ENCODE measurements at places on chromosomes 6 and 20.

GRCh38 chr6:52595000-52595795 is 18.3 kb upstream of the TRAM2 start:
- peak; percentile 90 for DNase-seq

DNA sequence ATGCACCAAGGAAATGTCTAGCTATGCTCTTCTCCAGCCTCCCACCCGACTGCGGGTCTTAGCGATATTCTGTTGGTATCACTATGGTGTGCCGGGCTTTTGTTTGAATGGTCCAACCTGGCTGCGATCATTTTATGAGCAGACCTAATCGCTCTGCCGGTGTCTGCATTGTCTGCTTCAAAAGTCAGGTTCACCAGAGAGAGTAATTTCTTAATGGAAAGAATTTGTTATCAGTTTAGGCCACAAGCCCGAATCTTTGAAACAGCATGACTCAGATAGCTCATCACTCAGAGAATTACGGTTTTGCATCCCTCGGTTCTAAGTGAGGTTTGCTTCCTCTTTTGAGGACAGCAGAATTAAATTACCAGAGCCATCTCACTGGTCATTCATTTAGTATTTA is 521.0 kb upstream of the ARID1B start:
- no peak for DNase-seq

DNA sequence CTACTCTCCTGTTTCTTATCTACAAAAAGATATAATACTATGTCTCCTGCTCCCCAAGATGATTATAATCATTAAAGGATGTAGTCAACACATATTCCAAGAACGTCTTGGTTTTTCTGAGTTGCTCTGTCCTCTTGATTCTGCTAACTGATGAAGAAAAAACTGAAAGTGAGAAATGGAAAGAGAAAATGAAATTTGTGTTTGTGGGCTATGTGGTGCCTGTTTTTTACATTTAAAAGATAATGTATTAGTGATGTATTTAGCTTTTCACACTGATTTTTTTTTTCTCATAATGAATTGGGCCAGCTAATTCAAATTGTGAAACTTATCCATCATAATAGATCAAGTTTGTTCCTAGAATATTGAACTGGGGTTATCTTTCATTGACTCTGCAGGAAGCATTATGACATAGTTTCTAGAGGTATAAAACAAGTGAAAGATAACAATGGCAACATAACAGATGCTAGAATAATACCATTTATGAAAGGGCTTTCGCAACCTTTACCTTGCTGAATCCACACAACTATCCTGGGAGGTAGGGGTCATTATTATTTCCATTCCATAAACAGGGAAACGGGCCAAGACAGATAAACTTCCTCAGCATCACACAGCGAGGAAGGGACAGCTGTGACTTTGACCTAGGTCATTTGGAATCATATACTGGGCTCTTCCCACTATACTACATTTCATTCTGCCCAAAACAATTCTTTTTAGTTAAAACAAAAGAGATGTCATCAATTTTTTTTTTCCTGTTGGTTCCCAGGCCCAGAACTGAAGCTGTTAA is 336.7 kb downstream of the GJA1 start:
- DNase-seq, result no peak

DNA sequence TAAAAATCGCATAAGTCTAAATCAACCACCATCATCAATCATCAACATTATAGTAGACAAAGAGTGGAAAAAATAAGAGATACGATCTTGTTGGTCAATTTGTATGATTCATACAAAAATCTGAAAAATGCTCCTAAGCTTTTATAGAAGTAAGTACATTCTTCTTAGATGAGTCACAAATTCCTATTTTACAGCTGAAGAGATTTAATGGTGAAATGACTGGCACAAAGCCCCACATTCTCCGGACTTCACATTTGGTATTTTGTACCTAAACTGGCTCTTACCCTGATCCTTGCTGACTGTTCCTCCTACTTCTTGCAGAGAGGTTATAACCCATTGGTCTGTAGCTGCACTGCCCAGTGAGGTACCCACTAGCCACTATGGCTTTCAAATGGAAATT is 29.9 kb upstream of the PREP start:
- peak; percentile 95 for DNase-seq

GRCh38 chr6:99270826-99271225 is 78.6 kb downstream of the FAXC start:
- DNase-seq, result no peak

GRCh38 chr20:21706261-21707195 is 1.1 kb downstream of the PAX1 start:
- DNase-seq, result no peak

- DNase-seq, result no peak
Observed at GRCh38 chr6:101878554-101879276, 485.2 kb downstream of the GRIK2 start.

DNA sequence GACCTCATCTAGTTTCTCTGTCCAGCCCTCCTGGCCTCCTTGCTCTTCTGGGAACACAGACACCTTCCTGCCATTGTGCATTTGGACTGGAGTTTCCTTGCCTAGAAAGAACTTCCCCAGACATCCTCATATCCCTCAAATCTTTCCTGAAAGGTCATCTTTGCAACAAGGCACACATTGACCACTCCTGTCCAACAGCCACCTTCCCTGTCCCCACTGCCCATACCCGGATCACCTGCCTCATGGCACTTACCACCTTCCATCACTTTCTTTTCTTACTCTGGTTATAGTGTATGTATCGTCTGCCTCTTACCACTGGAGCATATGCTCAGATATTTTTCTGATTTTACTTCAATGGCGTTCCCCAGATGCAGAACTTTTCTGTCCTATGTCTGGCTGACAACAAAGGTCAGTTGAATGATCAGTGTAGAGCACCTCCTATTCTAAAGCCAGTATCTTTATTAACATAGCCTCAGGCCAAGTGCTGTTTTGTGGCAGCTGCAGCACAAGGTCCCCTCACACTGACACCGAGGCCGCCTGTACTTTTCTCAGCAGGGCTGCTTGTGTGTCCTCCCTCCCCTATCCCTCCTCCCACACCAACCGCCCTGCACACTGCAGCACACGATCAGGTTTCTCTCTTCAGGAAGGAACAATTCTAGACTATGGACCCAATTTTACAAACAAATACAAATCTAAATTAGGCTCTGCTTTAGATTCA is 4.1 kb downstream of the HLA-C start:
- DNase-seq, result no peak

GRCh38 chr20:42484790-42485375 is 704.8 kb downstream of the PTPRT start:
- DNase-seq, result no peak

- peak; percentile 65 for DNase-seq
Observed at GRCh38 chr20:50475681-50476292, 34.4 kb upstream of the PTPN1 start.

- DNase-seq, result peak; percentile 69
Observed at GRCh38 chr6:135922746-135923145, 71.2 kb downstream of the PDE7B start.

DNA sequence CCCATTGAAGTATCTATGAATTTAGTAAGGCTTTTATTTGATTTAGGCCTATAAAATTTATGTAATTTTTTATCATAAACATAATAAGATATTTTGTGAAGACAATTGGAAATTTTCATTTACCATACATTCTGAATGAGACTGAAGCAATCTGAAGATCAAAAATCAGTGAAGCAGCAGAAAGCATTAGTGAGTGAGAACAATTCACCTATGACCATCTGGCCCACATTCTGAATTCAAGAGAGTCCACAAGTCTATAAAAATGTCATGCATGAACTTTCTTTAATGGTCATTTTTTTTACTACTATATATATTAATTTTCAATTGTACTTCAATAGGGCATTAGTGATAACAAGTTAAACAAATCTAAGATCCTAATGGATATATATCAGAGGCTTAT is 1026.6 kb upstream of the MAP3K7 start:
- no peak for DNase-seq

GRCh38 chr6:41705996-41706835 is 29.2 kb downstream of the TFEB start:
- peak; percentile 78 for DNase-seq

DNA sequence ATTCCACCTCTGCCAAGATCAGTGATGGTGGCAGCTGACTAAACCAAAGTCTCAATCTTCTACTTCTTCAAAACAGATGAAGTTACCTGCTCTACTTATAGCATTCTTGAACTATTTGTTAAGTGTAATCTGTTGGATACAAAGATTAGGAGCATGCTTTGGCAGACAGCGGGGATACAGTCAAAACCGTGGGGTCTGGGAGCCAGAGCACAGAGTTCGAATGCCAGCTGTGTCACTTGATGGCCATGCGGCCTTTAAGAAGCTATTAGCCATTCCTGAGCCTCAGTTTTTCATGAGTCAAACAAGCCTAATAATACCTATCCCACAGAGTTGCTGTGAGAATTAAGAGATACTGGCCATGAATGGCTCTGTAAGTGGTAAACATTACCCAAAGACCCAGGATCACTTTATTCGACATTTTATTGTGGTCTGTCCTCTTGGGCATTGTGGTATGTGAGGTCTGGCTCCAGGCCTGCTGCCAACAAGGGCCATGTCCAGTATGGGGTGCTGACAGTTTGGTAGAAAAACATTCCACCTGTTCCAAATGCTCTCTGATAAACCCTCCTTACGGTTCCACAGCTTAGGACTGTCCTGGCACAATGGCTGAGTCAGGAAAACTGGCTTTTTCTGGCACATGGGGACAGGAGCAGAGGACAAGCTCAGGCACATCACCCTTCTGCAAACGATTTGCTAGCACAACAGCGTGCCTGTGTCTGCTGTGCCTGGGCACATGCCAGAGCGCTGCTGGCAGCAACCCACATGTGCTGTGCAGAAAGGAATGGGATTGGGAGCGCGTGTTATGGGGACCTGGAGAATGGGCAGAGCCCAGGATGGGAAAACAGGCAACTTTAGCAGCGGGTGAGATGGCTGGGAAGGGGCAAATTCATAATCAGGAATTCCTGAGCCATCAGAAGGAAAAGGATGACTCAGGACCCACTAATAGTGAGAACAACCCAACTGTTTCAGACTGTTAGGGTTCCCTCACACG is 15.7 kb upstream of the FAM83C start:
- peak; percentile 96 for DNase-seq

GRCh38 chr20:38418509-38419204 is 16.5 kb downstream of the SNHG17 start:
- peak; percentile 41 for DNase-seq

- no peak for DNase-seq
Observed at GRCh38 chr20:40410028-40410427, 279.0 kb downstream of the MAFB start.

- DNase-seq, result no peak
Observed at GRCh38 chr6:169812257-169812644, 60.8 kb downstream of the ERMARD start.

GRCh38 chr6:1767481-1768246 is 157.9 kb downstream of the FOXC1 start:
- peak; percentile 84 for DNase-seq

DNA sequence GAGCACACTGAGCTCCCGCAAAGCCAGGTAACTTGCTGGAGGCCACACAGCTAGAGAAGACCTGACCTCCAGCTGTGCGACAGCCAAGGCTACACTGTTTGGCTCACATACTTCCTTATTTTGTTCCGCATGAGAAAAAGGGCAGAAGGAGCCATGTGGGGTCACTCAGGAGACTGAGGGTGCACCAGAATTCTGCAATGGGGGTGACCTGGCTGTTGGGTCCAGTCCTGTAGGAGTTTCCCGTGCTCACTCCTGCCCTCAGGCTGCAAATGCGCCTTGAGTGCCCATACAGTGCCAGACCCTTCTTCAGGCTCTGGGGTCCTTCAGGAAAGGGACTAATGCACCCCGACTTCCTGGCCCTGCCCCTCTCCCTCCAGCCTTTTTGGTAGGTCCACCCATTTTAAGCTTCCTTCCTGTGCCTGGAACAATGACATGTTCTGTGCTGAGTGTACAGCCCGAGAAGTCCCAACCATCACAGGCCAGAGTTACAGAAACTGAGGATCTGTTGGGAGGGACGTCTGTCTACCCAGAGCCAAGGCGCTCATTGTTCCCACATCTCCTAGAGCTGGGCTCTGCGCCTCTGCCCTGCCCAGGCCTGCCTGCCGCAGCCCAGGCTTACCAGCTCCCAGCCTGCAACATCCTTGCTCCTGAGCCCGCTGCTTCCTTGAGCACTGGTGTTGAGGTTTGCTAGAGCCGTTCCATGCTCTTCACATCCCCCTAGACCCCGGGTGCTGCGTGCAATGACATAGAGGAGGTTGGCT is 33.5 kb upstream of the CD93 start:
- DNase-seq, result no peak

DNA sequence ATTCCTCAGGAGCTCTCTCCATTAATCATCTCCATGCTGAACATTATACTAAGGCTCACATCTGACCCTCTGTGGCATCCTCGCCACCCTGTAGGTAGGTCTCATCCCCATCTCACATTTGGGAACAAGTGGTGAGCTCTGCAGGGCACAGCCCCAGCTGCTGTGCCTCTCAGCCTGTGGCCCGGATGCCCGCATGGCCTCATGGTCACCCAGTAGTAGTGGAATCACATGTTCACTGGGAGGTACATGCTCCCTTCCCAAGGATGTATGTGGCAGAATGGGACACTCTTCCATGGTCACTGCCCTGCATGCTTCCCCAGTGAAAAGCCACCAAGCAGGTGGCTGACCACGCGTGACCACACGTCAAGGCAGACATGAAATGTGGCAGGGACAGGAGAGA is 26.3 kb upstream of the APMAP start:
- no peak for DNase-seq

DNA sequence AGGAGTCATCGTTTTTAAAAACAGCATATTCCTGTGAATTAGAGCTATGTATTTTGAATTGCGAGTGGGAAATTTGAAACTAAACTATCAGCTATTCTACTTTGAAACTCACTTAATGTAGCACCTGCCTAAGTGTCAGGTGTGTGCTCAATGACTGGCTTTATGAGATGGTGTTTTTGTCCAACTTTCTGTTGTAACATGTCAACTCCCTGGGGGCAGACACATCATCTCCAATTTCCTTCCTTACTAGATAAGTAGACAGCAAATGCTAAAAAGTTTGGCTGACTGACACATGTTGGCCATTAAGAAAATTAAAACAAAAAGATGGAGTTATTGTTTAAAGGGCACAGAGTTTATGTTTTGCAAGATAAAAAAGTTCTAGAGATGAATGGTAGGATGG is 226.9 kb downstream of the TFAP2B start:
- no peak for DNase-seq

- DNase-seq, result peak; percentile 79
Observed at GRCh38 chr6:121647905-121648304, 212.5 kb downstream of the GJA1 start.

GRCh38 chr6:2054516-2055067 is 190.8 kb downstream of the GMDS start:
- DNase-seq, result no peak

DNA sequence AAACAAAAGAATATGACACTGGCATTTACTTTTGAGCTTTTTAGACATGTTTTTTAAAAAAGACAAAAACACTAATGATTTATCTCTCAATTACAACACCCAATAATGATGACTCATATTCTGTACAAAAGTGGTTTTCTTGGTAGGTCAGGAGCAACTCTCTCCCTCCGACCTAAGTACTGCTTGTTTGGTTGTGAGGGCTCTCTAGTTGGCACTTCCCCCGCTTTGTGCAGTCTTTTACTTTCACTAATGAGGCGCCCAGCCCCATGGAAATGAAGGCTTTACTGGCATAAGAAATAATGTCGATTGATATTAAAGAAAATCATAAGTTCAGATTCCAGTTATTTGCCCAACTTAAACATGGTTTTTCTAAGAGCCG is 1.3 kb downstream of the KPNA5 start:
- peak; percentile 46 for DNase-seq

Measured in EL (cell line).